Activated T-helper 1 cell treated with anti-CD3 and anti-CD28 coated beads, Interleukin-2, amount 50 U/mL, for 16 hours (primary cell): ENCODE measurements at places on chromosomes 2 and 18.

DNA sequence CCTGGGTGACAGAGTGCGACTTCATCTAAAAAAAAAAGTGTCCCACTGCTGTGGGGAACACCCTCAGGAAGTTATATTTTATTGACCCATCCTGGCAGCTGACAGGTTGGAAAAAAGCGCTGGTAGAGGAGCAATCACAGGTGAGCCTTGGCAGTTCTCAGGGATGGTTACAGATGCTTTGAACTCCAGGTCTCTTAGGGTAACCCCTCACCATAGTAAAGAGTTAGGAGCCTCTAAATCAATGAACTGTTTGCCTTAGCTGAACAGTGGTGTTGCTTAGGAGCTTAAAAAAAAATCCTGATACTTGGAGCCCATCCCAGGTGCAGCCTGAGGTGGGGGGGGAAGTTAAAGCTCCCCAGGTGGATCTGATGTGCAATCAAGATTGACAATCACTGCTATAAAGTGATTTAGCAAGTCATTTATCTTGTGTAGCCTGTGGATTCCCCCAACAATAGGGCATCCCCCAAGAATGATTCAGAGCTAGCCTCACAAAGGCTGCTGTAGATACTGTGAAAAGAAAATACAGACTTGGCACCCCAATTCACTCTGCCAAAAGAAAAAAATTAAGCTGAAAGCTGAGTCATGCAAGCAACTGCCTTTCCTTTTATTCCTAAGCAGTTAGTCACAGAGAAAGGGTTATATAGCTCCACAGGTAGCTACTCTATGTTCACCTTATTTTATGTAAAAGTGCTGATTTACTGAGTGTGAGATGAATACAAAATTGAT is 14.8 kb downstream of the SLC16A14 start:
- no peak for DNase-seq

DNA sequence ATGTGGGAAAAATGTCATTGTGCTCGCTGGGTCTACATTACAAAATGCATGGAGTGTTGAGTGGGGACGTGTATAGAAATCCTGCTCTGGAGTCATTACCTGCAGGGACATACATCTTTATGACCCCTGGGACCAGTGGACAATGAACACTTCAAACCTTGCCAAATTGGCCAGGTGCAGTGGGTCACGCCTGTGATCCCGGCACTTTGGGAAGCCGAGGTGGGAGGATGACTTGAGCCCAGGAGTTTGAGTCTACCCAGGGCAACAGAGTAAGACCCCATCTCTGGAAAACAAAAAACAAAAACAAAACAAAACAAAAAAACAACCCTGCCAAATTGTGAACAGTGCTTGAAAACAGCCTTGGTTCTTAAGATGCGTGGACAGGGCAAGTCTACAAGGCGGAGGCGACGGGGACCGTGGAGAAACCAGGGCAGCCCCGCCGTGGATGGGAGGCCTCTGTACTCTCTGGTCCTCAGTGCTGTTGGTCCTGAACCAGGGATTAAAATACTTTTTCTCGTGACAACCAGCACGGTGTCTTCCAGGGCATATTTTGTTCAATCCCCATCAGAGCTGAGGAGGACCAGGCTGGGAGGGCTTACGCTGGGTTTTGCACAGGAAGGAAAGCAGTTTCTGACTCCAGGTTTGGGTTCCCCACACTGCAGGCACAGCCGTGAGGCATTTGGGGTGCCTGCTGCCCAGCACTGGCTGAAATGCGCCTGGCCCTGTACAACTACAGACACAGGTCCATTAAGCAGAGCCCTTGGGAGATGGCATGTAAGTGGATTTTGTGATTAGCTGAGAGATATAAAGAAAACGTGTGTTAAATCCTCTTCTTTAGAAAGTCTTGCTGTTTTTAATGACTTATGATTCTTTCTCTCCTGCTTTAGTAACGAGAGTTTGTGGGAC is 13.7 kb downstream of the COLEC11 start:
- no peak for DNase-seq

- DNase-seq: no peak
These were observed 255.7 kb downstream of the HDAC4 start for GRCh38 chr2:239145106-239145505.

DNA sequence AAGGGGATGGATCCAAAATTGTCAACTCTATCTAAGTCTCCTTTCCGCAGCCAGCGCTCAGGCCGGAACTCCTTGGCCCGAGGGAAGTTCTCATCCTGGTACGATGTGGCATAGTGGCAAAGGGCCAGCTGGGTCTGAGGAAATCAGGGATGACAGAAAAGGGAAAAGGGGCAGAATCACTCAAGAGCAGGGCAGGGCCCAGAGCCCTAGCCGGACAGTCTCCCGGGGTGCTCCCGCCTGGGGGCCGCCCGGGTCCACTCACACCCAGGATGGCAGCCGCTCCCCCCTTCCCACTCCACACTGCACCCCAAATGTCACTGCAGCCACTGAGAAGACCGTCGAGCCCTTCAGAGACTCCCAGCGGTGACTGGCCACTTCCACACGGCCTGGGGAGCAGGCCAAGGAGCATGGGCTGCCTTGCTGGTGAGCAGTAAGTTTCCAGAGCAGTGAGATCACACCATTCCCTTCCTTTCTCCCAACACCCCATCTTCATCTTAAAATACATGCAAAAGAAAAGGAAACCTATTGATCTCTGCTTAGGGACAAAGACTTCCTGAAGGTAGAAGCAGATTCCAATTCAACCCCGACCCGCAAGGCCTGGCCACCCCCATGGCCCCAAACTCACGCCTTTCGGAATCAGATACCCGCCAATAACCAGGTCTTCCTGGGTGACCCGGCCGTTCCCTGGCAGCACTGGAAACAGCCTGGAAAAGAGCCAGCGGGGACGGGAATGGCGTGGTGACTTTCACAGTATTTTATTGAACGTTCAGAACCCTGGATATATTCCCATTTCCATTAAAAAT is 26.7 kb downstream of the CYP27C1 start:
- DNase-seq: no peak

DNA sequence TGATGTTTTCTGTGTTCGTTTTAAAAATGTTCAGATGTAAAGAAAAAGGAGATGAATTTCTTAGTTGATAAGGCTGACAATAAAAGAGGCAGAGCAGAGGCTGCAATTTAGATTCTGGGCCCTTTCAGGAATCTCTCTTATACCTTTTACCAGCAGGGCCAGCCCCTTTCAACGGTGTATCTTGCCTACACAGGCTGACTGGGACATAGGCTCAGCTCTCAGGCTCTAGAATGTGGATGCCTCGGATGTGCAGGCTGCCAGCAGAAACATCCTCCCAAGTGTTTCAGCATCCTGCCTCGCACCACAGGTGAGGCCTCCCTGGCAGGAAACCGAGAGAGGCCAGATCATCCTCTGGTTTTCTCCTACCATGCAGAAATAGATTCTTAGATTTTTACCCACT is 3.4 kb downstream of the C2orf80 start:
- DNase-seq: no peak

- DNase-seq: no peak
These were observed 4.2 kb downstream of the SLC25A12 start for GRCh38 chr2:171889808-171890207.

DNA sequence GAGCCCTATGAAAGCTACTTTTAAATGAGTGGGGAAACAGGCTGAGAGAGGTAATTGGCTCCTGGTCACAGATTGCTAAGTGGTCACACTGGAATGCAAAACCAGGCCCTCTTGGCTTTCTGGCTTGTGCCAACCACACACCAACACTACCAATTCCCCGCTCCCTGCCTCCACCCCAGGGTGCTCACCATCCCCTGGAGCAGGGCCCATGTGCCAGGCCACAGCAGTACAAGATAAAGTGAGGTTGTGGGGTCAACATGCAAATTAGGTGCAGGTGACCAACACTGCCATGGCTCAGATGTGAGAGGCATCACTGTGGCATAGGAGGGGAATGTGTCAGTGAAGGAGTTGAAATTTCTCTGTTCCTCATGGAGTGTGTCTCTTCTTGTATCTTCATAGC is 312.5 kb downstream of the MYCN start:
- no peak for DNase-seq

- DNase-seq: no peak
These were observed 214.2 kb downstream of the MTX2 start for GRCh38 chr2:176483476-176483875.

DNA sequence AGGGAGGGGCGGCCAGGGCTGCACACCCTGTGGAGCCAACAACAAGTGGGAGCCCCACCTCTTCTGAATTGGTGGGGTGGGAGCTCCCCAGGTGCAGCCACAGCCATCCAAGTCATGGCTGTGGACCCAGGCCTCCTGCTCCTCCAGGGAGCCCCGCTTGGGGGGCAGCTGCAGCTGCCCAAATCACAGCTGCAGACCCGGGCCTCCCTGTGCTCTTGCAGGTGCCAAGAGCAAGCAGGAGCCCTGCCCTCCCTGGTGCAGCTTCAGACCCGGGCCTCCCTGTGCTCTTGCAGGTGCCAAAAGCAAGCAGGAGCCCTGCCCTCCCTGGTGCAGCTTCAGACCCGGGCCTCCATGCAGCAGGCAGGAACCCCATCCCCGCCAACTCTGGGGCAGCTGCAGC is 46.5 kb upstream of the COX7A2L start:
- DNase-seq: no peak

DNA sequence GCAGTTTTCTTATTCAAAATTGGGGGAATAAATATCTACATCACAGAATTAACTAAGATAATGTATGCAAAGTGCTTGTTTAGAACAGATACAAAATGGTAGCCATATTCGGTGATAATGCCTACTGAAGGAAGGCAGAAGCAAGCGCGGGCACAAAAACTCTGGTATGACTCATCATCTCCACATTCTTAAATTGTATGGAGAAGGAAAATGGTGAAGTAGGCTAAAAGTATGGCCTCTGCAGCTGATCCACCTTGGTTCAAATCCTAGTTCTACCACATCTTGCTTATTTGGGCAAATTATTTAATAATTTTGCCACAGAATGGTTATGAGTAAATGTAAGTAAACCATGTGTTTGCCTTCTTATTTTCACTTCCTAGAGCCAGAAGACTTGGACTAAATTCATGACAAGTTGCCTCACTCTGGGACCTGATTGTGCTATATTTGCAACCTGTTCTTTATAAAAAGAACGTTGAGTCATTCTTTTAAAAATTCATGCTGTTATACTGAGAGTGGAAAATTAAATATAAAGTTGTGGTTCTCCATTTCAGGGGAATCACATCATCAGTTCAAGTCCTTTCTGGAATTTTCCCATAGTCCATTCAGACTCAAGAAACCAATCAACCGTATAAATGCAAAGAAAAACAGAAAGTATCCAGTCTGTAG is 9.0 kb upstream of the CDK15 start:
- no peak for DNase-seq

DNA sequence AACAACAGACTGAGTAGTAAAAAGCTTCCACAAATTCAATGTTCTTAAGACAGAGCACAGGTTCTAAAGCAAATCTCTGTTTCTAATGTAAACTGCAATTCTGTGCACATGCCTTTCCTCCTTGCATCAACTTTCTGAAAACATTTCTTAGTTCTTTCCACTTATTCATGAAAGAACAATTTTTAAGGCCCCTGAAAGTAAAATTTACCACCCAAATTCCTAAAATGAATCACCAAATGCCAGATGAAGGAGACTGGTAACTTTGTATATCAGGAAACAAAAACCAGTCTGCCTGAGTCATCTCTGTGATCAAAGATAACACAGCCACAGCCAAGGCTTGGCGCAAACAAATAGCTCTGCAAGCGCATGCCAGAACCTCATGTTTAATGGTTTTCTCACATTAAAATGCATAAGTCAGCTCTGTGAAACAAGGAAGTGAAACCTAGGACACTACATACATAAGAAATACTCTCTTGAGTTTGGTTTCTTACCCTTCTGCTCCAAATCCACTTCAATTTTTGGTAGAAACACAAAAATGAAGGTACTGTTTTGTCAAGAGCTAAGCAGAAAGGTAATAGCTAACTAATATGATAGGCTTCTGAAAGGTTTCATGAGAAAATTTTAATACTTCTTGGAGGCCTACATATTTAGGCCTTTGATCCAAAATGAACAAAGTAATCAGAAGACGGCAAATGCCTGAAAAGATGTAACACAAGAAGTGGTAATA is 169.4 kb downstream of the THADA start:
- DNase-seq: peak; percentile 32

- DNase-seq: no peak
These were observed 355.9 kb downstream of the PIK3C3 start for GRCh38 chr18:42310956-42311355.

DNA sequence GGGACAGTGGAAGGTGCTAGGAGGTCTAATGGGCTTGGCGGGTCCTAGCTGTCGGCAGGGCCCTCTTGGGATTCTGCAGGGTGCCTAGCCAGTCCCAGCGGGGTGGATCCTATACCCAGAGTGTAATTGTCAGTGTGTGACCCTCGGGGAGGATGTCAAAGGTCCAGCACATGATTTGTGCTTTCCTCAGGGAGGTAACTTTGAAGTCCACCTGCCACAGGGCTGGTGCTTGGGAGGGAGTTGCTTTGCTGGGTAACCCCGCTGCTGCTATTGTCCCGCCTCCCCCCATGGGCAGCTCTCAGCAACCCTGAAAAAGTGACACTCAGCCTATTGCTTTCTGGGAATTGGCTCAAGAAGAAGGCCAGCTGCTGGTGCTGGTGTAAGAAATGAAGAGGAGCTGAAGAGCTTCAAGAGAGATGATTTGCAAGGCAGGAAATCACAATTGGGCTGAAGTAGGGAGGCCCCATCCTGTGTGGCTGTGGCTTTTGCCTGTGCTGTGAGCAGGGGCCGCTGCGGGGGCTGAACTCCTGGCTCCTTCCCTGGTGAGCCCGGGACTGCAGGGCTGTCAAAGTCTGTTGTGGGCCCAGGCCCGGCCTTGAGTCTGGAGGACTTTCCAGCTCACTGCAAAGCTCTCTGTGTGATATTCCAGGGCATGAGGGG is 36.4 kb downstream of the EMILIN2 start:
- DNase-seq: peak; percentile 19

DNA sequence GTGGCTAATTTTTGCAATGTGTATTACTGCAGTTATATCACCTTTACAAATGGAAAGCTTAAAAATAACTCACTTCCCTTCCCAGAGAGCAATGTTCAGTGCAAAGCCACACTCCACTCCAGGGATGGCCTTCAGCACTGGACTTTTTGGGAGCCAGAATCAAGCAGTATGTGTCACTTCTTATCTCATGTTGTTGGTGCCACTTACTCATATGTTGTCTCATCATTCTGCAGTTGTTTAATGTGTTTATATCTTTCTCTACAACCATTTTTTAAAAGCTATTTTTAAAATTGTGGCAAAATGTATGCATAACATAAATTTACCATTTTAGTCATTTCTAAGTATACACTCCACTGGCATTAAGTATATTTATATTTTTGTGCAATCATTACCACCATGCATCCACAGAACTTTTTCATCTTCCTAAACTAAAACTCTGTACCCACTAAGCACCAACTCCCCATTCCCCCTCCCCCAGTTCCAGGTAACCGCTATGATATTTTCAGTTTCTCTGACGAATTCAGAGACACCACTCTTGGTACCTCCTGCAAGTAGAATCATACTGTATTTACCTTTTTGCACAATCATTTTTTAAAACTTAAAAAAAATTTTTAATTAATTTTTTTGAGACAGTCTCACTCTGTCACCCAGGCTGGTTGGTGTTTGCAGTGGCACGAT is 32.1 kb upstream of the CD8A start:
- no peak for DNase-seq

GRCh38 chr2:65057054-65057375 is 799 bp downstream of the CEP68 start:
- no peak for DNase-seq
